HFFc6 (cell line): ENCODE measurements at places on chromosomes 2 and 18. TPM values are rescaled to one million over a fixed set of nuclear protein-coding genes. Genes with fewer than 3 reads are reported as not detected.

- DNase-seq = no peak
These were observed 253.6 kb downstream of the LRRTM4 start for GRCh38 chr2:77268626-77269025.

GREB1L gene
- 1.9 to 9.0 TPM (median 7.4 TPM) in 3 replicates for total RNA-seq

KIF5C gene
- 0.38 to 0.93 TPM (median 0.69 TPM) in 3 replicates for total RNA-seq

- no peak for DNase-seq
These were observed 99.1 kb downstream of the GREB1L start for GRCh38 chr18:21341141-21341540.

DNA sequence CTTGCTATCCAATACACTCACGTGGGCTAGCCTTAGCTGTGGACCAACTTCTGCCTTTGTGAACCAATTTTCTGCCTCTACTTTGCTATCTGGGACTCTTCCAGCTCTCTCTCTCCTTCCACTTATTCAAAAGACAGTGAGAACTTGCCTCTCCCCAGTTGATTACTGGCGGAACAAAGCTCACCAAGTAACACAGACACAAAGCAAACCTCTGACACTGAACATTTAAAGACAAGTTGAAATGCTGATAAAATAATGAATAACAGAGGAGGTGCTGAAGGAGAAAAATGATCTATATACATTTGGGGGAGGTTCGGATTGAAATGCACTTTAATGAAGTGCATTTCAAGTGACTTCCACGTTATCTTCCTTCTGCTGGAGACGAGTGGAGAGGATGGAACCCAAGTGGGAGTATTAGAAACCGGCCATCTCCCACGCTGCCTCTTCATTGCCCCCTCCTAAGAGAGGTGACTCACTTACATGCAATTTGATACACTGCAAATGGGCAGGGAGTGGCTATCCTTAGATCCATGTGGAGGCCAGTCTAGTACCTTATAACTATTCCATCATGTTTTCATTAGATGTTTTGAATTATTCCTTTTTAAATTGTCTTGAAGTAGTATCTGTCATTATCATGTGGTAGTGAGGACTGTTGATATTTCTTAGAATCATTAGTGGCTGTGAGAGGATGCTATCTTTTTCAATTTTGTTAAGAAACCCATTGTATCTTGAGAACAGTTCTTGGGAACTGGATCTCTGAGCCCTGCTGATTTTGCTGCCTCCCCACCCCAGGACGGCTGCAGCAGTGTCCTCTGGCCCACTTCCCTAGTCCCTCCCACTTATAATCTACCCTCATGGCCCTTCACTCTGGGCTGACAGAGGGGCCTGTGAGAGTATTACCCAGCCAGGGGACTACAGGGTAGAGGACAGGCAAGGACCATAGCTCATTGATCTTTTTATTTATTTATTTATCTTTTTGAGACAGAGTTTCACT lies 6.0 kb upstream of the GLI2 start:
- DNase-seq = peak; percentile 76

DNA sequence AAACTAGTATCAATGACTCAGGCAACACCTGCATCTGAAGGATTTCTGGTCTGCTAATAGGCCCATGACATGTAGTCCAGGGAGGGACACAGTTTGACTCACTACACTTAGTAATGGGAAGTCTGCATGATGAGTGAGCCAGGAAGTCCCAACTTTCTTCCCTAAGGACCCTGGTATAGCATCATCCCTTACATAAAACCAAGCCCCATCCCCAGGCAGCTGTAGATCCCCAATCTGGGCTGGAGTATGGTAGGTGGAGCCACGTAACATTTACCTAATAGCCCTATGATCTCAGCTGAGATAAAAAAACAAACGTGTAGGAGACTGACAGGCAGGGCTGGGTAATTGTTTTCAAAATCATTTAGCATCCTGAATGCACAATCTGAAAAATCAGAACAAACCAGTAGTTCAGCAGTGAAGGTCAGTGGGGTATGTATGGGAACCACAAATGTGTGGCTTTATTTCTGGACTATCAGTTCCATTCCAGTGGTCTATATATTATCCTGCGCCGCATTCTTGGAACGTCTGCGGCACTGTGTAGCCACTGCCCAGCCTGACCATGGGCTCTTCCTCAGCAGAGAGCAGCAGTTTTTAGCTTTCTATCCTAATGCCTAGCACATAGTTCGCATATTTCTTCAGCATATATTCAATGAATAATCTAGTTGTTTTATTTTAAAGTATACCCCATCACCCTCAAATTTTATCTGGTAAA lies 33.5 kb downstream of the EPB41L3 start:
- no peak for DNase-seq
